ENCODE measurements at places on chromosomes 6 and 20.

- no peak for DNase-seq
Measured at GRCh38 chr6:9830808-9831207, 584.1 kb downstream of the TFAP2A start.

- DNase-seq = no peak
Measured at GRCh38 chr6:165159460-165159859, 149.9 kb downstream of the C6orf118 start.

- no peak for DNase-seq
Measured at GRCh38 chr6:153594871-153595270, 444.2 kb upstream of the OPRM1 start.

DNA sequence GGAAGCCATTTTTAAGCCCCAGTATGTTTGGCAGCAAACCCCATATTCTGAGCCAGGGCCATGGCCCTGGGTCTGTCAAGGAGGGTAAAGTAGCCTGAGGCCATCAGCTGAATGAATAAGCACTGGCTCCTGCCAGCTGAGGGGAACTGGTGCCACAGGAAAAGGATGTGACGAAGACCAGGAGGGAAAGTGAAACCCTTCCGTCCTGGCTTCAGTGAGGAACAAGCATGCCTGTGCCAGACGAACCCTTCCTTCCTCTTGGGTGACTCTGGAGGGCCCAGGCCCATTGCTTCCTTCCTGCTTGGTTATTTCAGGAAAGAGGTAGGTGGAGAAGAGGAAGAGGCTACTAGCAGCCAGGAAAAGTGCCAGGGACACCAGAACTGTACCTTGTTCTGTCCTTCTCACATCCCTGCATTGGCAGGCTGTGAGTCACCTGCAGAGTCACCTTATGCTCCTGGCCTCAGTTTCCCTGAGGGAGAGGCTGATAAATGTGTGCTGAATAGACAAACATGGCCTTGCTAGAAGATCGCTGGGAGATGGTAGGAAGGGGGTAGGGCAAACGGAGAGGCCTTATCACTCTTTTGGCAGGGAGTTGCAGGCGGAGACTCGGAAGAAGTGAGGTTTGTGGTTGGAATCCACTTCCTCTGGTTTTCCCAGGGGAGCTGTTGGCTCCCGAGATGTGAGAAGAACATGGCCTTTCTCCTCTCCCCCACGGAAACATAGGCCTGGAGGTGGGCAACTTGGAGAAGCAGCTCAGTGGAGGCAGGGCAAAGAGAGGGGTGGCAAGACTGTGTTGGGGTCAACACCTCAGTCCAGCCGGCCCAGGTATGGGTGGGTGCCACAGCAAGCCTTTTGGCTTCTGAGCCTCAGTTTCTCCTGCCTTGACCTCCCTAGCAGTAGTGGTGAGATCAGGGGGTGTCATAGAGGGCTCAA, 37.4 kb downstream of the COX4I2 start:
- DNase-seq = peak; percentile 24

- DNase-seq = no peak
Measured at GRCh38 chr6:145250436-145250835, 484.9 kb downstream of the EPM2A start.

- no peak for DNase-seq
Measured at GRCh38 chr6:113654396-113654795, 202.7 kb upstream of the MARCKS start.

- DNase-seq = peak; percentile 55
Measured at GRCh38 chr6:14544666-14545065, 427.1 kb downstream of the CD83 start.

DNA sequence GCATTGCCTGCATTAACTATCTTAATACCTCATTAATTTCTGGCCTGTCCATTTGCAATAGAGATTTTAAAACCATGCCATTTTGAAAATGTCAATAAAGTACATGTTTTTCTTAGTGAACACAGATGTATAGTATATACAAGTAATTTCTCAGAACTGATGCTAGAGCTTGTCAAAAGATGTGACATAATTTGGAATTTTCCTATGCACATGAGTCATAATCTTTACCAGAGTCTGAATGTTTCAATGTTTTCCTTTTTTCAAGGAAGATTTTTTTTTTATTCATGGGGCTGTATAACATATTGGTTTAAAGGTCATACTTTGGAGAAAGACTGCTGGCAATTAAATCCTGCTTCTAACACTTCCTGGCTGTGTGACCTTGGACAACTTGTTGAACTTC, 1347.5 kb upstream of the ADGRB3 start:
- DNase-seq = no peak

GRCh38 chr20:51121901-51122412, 99.0 kb upstream of the KCNG1 start:
- no peak for DNase-seq

GRCh38 chr20:41508335-41508734, 109.8 kb downstream of the CHD6 start:
- no peak for DNase-seq

DNA sequence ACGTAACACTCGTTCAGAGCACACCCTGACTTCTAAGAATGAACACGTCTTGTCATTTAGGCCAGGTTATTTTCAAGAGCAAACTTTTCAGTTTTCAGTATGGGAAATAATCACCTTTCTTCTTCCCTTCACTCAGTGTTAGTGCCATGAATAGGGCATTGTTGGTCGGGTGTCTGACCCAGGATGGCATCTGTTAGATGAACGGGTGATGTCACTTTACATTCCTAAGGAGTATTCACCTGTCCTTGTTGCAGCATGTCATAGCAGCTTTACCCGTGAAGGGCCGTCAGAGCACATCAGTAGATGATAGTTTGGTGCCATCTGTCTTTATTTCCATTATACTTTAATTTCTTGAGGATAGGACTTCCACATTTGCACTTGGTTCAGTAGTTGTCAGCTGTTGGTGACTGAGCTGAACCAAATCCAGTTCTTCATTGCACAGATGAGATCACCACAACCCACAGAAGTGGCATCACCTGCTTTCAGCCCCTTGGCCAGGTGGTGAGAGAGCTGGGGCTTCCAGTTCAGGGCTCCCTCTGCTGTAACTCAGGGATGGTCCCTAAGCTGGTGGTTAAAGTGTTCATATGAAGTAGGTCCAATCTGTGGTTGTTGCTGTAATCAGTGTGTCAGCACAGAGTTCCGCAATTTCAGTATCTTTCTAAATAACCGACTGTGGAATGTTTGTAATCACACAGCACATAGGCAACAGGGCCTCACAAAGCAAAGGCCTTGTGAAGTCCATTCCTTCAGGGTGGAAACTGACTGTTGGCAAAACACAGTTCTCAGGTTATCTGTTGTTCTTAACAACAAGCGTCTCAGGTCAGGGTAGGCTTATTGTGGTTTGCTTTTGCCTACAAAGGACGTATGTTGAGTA, 68.2 kb downstream of the FAM120B start:
- peak; percentile 19 for DNase-seq

- DNase-seq = no peak
Measured at GRCh38 chr6:133512410-133513016, 271.4 kb downstream of the EYA4 start.
